ENCODE measurements at places on chromosomes 3 and 15.

DNA sequence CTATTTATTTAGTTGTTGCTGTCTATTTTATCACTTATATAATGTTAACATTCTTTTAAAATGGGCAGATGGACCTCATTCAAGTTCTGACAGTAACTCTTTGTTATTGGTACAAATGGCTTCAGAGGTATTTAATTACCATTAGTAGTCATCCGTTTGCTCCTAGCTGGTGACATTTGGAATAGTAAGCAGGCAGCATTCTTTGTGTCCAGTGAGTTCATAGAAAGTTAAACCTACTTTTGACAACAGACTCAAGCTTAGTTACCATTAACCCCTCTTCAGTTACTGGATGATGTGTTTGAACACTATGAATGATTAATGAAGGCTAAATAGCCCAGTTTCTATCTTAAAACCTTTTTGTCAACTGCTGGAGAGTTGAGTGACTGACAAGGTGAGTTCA lies 500.7 kb upstream of the ATP11B start:
- no peak for DNase-seq

- DNase-seq = no peak
Measured at GRCh38 chr3:134357914-134358811, 16.1 kb downstream of the AMOTL2 start.

DNA sequence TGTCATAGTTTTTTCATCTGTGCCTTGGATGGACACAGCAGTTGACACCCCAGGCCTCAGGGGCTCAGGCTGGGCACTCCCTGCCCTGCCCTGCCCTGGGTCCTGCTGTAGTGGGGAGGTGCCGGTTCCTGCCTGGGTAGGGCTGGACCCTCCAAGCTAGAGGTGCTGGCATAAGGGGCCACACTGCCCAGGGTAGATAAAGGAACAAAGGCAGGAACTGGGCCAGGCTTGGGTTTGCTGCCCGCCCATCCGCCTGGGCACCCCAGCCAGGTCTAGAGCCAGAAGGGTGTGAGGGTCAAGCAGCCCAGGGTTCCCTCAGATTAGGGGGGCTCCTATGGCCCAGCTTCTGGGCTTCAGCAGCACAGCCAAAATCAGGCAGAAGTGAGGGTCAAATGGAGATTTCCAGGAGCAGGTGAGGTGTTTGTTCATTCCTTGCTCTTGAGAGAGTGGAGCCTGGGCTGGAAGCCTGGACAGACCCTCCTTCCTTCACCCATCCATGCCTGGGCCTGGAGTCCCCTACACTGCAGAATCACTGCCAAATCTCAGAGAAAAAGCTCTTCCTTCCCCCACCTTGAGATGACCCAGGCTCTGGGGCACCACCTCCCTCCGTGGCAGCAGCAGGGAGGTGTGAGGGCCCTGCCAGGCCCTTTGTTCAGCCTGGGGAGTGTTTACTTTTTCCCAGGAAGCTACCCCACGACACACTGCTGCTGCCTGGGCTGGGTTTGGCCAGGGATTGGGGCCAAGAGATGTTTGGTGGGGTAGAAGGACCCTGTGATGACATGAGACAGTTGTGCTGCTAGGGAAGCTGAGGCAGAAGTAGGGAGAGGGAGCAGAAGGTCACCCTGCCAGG lies 7.1 kb downstream of the SEMA3F start:
- DNase-seq = no peak

GRCh38 chr15:73176598-73176997 lies 124.3 kb downstream of the NEO1 start:
- no peak for DNase-seq

- DNase-seq = no peak
Measured at GRCh38 chr3:55066551-55067047, 138.7 kb upstream of the LRTM1 start.

GRCh38 chr15:61364871-61365270 lies 135.8 kb upstream of the RORA start:
- DNase-seq = no peak

- DNase-seq = no peak
Measured at GRCh38 chr3:145760036-145760435, 400.9 kb downstream of the PLOD2 start.

GRCh38 chr3:126135406-126136076 lies 44.8 kb downstream of the ALDH1L1 start:
- DNase-seq = no peak

- DNase-seq = no peak
Measured at GRCh38 chr3:62566022-62566557, 192.7 kb upstream of the FEZF2 start.

GRCh38 chr3:163422671-163423070 lies 1655.6 kb downstream of the SI start:
- DNase-seq = no peak

Data from cortex of kidney (tissue), 1 donor.